Effector memory CD4-positive, alpha-beta T cell (primary cell): ENCODE measurements at places on chromosomes 13 and 19.
A peak's percentile ranks its signal among the peaks of the same experiment; 100 is the strongest.

- DNase-seq, result no peak
Observed at GRCh38 chr19:44845286-44845611, 848 bp upstream of the NECTIN2 start.

- no peak for DNase-seq
Observed at GRCh38 chr19:3983936-3984583, 1.2 kb downstream of the EEF2 start.

DNA sequence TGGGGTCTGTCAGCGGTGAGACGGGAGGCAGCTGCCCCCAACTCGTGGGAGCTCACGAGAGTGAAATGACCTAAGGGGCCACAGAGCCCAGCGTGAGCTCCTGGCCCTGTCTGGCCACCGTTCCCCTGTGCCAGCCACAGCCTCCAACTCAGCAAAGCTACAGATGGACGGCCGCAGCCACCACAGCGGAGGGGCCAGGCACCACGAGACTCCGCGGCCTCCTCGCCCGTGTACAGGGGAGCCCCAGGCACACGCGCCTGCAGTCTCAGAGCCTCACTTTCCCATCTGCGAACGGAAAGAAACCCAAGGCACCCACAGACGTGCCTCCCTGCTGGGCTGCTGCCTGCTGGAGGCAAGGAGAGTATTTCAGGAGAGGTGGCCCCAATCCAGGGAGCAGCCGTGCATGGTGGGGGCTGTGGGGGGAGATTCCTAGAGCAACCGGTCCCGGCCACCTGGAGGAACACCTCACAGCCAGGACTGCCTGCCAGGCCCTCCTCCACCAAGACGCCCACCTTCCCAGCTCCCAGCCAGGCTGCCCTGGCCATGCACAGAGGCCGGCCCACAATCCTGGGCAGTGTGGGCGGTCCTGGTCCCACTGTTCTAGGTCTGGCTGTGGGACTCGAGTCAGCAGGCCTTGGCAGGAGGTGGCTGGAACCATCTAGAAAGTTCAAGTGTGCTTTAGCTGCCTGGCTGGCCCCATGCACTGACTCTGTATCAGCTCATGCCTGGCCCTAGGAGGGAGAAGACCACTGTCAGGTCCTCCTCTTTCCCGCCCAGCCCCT is 1.9 kb downstream of the MKNK2 start:
- no peak for DNase-seq

DNA sequence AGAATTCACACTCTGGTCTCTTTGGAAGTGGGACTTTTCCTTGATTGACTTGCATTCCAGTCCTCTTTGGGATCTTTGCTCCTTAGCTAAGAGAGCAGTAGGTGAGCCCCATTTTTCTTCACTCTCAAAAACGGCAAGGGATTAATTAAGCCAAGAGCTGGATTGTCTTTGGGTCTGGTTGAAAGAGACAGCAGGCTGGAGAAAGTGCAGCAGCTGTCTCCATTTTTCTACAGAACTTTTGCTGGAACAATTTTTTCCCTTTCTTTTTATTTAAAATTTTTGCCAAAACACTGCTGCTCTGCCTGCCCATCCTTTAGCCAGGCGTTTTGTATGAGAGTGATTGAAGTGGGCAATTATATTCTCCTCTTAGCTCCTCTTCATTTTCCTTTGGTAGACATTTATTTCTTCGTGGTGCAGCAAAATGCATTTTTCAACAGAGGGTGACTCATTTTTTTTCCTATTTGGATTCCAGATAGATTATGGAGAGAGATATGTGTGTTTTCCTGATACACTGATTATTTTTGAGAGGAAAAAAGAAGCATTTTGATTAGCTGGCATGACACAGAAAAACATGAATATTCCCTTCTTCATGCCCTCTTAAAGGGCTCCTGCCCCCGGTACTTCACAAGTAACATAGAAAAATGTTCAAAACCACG is 371.2 kb upstream of the NBEA start:
- DNase-seq, result no peak

GRCh38 chr13:30004204-30004603 is 153.8 kb upstream of the UBL3 start:
- DNase-seq, result no peak

- DNase-seq, result peak; percentile 75
Observed at GRCh38 chr19:49497047-49497788, 984 bp downstream of the RPS11 start.

GRCh38 chr19:28829762-28830161 is 383.2 kb downstream of the UQCRFS1 start:
- no peak for DNase-seq

- no peak for DNase-seq
Observed at GRCh38 chr19:2455851-2456570, 748 bp downstream of the LMNB2 start.

DNA sequence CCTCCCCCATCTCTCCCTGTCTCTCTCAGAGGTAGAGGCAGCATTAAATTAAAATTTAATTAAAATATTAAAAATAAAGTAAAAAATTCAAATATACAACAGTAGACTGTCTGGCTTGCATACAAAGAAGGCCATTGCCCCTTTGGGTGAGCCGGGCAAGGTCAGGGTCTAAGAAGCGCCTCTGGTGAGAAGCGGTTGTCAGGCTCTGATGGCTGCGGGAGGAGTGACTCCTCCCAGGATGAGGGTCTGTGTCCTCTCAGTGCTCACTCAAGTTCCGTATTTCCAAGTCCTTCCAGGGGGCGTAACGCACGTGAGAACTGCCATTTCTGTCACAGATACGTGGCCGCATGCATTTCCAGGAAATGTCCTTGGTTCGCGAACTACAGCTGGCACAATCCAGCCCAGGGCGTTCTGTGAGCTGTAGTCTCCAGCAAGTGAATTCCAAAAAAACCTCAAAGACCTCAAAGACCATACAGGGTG is 737 bp upstream of the ZNF181 start:
- DNase-seq, result peak; percentile 22

GRCh38 chr13:93775507-93776108 is 549.0 kb downstream of the GPC6 start:
- DNase-seq, result no peak

DNA sequence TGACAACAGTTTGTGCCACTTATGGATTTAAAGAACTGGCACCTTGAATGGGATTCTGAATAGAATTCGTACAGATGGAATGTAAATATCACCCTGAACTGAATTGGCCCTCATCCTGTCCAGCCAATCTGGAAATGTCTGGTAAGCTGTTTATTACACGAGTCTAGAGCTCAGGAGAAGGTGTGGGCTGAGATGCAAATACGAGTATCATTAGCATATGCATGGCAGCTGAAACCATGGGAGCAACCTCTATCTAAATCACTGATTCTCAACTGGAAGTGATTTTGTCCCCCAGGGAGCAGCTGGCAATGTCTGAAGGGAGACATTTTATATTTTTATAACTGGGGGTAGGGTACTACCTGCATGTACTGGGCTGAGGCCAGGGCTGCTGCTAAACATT is 15.6 kb upstream of the VWA8 start:
- DNase-seq, result no peak

GRCh38 chr19:50649433-50650391 is at the start of gene C19orf81:
Gene C19orf81, plus strand, starts transcription at chr19:50649445. Its CDS starts 0 bp downstream, at chr19:50649445.
- no peak for DNase-seq
